ENCODE measurements at places on chromosomes 2 and 18. TPM values are rescaled to one million over a fixed set of nuclear protein-coding genes. Genes with fewer than 3 reads are reported as not detected.
A peak's percentile ranks its signal among the peaks of the same experiment; 100 is the strongest.

FABP1 gene
- 1.1 TPM for total RNA-seq

L3MBTL4 gene
- total RNA-seq = 2.9 TPM

AFG3L2 gene
- 36.7 TPM for total RNA-seq

OTX1 gene
- not detected for total RNA-seq

MBP gene
- total RNA-seq = 22.5 TPM

CNRIP1 gene
- total RNA-seq = 39.8 TPM

LYPD6 gene
- total RNA-seq = 7.5 TPM

DNA sequence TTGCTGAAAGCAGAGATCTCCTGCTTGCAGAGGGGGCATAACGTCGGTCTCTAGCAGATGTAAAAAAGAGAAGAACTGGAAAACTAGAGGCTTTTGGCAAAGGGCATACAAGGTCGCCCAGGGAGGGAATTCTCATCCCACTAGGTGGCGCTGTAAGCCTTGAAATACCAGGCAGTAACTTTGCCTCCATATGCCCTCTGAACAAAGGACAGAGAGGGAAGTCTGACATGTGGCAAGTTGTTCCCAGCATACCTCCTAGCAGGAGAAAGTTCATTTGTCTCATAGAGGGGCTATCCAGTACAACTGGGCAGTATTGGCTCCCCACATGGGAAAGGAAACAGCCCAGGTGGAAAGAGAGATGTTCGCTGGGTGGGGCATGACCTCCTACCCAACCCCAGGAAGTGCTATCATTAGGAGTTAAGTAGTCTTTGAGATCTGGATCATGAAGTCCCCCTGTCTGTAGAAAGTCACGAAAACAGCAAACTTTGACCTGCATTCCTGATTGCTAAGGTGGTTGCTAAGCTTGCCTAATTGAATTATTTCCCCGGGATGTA lies 39.9 kb downstream of the STK17B start:
- no peak for DNase-seq

- DNase-seq = peak; percentile 76
Observed at GRCh38 chr2:70767079-70767698, 811 bp downstream of the ADD2 start.

DNA sequence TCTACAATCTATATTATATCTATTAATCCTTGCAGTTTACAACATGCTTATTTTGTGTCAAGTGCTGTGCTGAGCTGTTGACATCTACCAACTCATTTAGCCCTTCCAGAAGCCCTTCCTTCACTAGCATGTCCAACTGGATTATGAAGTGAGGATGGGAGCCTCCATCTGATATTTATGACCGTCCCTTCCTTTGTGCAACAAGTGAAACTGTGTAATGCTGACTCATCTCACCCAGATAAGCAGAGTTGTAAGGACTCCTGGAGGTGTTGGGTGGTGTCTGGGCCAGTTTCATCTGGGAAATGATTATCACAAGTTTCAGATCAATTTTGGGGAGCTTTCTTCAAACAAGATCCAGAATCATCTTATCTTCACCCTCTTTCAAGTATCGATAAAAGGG lies 156.6 kb upstream of the ETAA1 start:
- no peak for DNase-seq

DNA sequence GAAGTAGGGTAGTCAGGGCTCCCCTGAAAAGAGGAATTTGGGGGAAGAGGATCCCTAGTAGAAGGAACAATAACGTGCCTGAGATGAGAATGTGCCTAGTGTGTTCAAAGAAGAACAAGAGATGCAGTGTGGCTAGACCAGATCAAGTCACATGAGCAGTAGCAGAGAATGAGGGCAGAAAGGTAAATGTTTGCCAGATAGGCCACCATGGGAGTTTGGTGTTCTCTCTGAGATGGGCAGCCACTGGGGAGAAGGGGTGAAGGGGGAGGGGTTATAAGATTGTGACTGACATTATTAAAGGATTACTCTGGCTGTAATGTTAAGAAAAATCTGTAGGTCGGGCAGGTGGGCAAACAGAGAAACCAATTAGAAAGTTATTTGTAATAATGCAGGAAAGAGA lies 166.0 kb downstream of the LCLAT1 start:
- no peak for DNase-seq

DNA sequence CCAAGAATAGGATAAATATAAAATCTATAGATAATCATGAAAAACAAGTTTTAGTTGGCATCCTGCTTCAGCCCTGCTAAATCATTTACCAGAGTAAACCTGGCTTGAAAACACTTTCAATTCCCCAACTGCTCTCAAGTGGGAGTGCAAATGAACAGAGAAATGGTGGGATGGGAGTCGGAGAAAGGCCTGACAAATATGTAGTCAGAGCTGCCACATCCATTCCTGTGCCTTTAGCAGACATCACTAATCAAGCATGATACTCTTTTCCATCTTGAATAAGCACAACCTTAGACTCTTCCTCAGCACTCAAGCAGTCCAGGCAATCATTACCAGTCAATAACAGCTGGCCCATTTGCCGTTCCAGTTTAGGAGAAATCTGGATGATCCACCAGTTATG lies 101.3 kb downstream of the ANKRD44 start:
- DNase-seq = no peak

DNA sequence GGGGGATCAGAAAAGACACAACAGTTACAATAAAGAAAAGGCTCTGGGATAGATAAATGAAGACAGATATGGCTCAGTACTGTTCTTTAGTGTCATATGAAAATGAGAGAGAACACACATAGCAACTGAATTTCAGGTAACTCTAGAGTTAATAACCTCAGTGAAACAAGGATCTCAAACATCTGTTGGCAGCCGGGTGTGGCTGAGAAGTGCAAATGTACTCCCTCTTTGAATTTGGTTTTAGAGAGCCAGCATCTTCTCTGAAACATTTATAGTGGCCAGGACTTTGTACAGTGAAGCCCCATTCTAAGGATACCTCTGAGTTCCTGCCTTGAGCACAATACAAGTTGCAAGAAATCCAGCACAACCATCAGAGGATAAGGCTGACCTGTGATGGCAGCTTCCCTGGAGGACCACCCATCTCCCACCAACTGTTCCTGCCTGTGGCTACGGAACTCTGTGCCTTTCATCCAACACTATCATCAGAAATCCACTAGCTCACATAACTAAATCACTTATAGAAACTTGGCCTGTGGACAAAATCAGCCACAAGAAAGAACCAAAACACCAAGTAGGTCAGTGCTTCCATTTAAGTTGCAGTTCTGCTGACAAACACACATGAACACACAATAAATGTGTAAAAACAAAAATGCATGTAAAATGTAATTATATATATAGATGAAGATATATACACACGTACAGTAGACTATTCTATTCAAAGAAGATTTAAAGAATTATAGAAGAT lies 37.3 kb upstream of the PEX13 start:
- DNase-seq = no peak

- no peak for DNase-seq
Observed at GRCh38 chr2:35946478-35946877, 409.1 kb upstream of the CRIM1 start.

- peak; percentile 80 for DNase-seq
Observed at GRCh38 chr2:27123302-27124150, at the start of gene ABHD1. Gene ABHD1 (plus strand): TSS chr2:27123815. CDS start chr2:27123949, 134 bp downstream.

DNA sequence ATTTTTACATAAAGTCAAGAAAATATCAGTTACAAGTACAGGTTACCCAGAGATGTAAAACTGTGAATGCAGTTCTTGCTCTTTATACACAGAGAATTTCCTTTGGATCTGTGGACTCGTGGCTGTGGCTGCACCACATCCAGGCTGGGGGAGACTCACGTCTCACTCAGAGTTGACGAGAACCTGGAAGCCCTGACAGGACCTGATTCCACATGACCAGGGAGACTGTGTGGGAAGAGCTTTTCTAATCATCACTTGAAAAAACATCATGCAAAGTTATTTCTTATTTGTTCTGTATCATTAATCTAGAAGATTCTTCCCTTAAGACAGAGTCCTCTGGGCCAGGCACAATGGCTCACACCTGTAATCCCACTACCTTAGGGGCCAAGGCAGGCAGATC lies 1159.0 kb downstream of the RPIA start:
- DNase-seq = no peak

DNA sequence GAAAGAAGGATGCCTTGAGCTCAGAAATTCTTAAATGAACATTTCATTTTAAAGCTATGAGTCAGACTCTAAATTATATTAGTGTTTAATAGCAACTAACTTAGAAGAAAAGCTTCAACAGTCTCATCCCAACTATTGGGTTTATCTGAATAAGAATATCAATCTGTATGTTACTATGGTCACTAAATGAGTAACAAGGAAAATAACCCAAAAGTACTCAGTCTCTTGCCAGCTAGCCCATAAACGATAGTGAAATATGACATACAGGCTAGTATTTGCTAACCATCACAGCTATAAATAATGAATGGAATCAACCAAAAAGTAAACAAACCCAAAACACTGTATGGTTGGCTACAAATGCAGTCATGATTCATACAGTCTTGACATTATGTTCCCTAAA lies 174.9 kb downstream of the RAB3GAP1 start:
- no peak for DNase-seq

GRCh38 chr2:70907130-70908057 lies 28.3 kb upstream of the ATP6V1B1 start:
- no peak for DNase-seq

DNA sequence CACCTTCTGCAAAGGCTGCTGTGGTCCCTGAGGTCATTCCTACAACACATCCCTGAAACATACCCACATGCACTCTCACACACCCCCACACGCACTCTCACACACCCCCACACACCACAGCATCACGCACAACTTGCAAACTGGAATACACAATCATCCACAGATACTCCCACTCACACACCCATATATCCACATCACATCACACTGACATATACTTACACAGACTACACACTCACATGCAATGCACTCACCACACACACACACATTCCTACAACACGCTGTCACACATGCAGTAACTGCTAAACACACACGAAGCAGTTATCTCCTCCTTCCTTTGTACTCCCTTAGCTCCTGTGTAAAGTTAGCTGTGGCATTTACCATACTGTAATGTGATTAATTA lies 57.1 kb upstream of the PKDCC start:
- no peak for DNase-seq

DNA sequence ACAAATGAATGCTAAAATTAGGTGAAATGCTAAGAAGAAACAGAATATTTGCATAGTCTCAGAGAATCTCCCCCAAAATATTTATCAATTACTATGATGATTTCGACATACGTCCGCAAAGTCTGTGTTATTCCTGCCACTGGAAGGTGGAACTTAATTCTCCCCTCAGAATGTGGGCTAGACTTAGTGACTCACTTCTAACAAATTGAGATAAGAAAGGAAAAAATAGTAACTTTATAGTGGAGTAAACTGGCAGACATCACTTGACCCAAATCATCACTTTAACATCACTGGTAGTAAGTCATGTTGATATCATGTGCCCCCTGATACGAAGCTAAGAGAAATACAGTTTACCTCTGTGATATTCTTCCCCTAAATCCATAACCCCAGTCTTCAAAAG lies 23.5 kb downstream of the HADHB start:
- DNase-seq = no peak

DNA sequence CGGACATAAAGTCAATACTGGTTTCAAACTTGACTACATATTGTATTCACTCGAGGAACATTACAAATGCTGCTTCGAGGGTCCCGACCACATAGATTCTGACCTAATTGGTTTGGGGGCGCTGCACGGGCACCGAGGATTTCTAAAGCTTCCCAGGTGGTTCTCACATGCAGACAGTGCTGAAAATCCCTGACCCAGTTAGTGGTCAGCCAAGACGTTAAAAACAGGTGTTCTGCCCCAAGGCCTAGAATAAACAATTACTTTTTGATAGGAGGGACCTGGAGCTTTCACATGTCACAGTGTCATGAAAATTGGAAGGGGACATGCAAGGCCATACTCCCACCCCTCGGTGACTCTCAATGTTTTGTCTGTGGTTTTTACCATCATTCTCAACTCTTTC lies 368.9 kb downstream of the RNF144A start:
- no peak for DNase-seq

- no peak for DNase-seq
Observed at GRCh38 chr2:189362283-189362682, 79.0 kb upstream of the WDR75 start.

DNA sequence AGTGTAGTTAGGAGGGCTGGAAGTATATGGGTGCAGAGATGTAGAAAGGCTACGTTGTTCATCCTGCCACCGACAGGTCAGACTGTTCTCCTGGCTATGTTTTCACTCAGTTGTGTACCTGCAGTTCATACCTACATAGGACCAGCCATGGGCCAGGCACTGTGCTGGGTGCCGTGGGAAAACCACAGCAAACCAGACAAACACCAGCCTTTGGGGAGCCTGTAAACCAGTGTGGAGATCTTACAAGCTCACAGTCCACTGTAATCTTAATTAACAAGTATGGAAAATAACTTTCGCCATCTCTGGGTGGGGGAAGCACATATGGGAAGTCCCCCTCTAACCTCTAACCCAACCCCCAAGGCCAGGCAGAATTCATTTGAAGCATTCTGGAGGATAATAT lies 12.7 kb downstream of the NCK2 start:
- DNase-seq = no peak

- no peak for DNase-seq
Observed at GRCh38 chr2:225573603-225574002, 174.1 kb downstream of the NYAP2 start.
